ENCODE measurements at places on chromosomes 5 and 9.
A peak's percentile ranks its signal among the peaks of the same experiment; 100 is the strongest.

DNA sequence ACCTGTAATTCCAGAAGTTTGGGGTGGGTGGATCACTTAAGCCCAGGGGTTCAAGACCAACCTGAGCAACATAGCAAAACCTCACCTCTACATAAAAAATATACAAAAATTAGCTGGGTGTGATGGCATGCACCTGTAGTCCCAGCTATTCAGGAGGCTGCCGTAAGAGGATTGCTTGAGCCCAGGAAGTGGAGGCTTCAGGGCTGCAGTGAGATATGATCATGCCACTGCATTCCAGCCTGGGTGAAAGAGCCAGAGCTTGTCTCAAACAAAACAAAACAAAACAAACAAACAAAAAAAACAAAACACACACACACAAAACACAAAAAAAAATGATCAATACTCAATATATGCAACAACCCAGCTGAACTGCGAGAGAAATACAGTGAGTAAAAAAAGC, 29.5 kb upstream of the TRIM14 start:
- no peak for DNase-seq

DNA sequence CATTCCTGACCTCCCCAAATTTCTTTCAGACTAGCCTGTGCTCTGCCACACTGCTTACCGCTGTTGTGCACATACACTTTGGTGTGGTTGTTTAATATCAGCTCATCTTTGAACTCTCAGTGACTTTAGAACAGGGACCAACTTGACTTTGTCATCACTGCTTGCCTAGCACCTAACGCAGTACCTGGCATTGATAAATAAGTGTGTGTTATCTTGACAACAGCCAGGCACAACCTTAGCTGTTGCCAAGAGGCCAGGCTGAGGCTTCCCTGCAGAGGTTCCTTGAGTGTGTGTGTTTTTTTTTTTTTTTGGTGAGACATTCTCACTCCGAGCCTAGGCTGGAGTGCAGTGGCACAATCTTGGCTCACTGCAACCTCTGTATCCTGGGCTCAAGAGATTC, 41.0 kb upstream of the SLC28A3 start:
- no peak for DNase-seq

GRCh38 chr9:109966643-109967368, 186.8 kb downstream of the PALM2AKAP2 start:
- DNase-seq, result no peak

DNA sequence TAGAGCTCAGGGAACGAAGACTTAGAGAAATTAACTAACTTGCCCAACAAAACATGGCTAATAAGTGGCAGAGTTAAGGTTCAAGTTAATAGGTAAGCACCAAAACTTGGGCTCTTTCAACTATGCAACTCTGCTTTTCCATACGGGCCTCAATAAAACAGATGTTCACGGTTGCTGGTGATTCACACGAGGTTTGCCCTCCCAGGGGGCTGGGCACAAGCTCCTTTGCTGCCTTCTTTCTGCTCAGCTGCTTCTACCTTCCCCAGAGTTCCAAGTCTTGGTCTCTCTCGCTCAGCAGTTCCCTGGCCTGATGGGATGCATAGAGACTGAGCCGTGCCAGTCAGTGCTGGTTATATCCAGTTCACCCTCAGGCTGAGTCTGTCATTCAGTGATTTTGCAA, 217.9 kb downstream of the SREK1 start:
- DNase-seq, result no peak

GRCh38 chr9:127753148-127753547, 18.1 kb upstream of the TOR2A start:
- no peak for DNase-seq

GRCh38 chr5:9431496-9432258, 114.2 kb downstream of the SEMA5A start:
- DNase-seq, result no peak

DNA sequence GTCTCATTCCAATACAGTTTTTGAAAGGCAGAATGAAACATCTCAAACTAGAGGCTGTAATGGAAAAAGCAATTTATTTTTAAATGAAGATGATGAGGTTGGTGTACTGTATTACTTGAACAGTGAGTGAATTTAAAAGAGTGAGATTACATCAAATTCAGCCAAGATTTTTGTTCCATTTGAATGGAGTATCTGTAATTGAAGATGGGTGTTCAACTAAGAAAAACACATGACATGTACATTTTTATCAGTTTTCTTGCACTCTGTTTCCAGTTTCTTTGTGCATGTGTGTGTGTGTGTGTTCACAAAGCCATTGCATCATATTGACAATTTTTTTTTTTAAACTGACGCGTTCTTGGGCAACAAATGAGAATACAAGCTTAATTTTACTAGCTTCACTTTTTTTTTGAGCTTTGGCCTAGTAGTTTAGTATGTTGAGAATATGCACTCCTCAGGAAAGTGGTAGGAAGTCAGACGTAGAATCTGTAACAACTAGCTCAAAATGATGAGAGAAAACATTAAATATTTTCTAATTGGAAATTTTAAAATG, 243.5 kb downstream of the MAST4 start:
- no peak for DNase-seq

GRCh38 chr5:57211039-57211438, 37.2 kb downstream of the GPBP1 start:
- DNase-seq, result no peak

DNA sequence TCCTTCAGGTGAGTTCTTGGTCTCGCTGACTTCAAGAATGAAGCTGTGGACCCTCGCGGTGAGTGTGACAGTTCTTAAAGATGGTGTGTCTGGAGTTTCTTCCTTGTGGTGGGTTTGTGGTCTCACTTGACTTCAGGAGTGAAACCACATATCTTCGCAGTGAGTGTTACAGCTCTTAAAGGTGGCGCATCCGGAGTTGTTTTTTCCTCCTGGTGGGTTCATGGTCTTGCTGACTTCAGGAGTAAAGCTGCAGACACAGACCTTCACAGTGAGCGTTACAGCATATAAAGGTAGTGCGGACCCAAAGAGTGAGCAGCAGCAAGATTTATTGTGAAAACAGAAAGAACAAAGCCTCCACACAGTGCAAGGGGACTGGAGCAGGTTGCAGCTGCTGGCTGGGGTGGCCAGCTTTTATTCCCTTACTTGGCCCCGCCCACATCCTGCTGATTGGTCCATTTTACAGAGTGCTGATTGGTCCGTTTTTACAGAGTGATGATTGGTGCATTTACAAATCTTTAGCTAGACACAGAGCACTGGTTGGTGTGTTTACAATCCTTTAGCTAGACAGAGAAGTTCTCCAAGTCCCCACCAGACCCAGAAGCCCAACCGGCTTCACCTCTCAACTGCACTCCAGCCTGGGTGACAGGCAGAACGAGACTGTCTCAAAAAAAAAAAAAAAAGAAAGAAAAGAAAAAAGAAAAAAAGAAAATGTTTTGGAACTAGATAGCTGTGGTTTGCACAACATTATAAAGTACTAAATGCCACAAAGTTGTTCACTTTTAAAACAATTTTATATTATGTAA, 9.1 kb upstream of the ERMP1 start:
- DNase-seq, result no peak

DNA sequence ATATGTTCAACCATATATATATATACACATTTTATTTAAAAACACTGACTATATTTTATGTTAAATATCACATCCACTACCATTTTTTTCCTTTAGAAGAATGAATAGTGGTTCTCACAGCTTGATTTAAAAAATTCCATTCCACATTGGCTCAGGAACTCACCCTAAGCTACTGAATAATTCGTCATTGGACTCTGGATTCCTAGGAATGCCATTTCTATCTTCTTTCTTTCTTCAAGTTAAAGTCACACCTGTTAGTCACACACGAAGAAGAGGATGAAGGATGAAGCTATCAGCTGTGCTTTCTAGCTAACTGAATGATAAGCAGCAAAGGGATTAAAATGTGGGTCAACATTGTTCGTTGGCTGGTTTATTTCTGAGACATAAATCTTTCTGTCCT, 7.9 kb downstream of the ELOVL7 start:
- DNase-seq, result no peak

GRCh38 chr5:141637123-141637766, 448 bp downstream of the RELL2 start:
- no peak for DNase-seq

DNA sequence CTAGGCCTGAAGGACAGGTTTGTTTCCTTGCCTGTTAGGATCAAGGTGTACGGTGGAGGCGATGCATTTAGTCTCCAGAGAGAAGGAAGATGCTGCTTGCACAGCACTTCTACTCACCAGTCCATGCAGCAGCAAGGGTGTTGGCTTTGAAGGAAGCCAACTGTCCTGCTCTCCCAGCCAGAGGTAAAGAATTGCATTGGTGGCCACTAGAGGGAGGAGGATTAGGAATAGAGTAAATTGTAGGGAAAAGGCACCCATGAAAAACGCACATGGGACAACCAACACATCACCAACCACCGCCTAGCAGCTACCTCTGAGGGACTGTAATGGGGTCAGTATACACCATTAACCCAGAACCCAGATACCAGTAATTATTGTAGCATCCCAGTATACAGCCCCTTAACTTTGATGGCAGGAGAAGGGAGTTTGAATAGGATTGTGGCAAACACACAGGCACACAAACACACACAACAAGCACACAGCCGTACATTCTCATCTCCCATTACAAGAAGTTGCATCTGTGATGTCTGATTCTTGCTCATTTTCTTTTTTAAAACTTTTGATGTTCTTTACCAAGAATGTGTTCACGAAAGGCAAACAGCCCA, 267.7 kb downstream of the ADAMTS6 start:
- peak; percentile 35 for DNase-seq

GRCh38 chr9:37031902-37032301, 2.2 kb downstream of the PAX5 start:
- DNase-seq, result no peak

DNA sequence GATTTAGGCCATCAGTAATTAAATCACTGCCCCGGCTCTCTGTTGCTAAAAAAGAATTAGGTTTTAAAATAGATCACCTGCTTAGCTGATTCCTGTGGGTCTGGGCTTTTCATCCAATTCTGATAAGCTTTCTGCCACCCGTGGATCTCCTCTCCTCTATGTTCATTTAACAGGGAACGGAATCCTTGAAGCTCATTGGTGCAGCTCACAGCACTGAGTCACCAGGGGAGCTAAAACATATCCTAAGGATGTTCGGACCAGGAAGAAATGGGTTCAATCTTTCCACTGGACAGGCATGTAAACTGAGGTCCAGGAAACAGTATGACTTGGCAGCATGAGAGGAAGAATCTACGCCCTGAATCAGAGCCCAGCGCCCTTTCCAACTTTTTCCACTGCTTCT, 267.1 kb upstream of the GRIA1 start:
- DNase-seq, result no peak

GRCh38 chr9:114363424-114363823, 24.4 kb downstream of the AKNA start:
- no peak for DNase-seq

DNA sequence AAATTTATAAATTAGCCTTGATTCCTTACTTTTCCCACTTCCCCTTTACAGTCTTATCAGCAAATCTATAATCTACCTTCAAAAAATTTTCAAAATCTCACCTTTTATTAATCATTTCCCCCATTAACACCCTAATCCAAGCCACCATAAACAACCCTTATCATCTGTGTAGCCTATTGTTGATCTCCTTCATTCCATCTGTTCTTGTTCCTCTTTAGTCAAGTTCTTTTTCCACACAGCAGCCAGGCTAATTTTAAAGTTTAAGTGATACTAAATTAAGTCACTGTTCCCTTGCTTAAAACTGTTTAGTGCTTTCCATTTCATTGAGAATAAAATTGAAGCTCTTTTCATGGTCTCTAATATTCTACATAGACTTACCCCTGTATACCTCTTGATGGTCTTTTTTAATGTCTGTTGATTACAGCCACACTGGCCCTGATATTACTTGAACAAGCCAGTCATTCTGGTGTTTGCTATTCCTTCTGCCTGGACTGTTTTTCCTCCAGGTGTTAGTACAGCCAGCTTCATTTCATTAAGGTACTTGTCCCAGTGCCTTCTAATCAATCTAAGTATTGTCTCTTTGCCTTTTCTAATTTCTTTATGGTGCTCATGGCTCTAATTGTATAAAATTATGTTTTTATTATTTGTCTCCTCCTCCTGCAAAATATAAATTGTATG, 31.1 kb downstream of the GPR151 start:
- no peak for DNase-seq

GRCh38 chr5:132771503-132771998, 5.5 kb downstream of the SEPTIN8 start:
- DNase-seq, result peak; percentile 60

GRCh38 chr9:115691693-115692092, 461.9 kb upstream of the PAPPA start:
- no peak for DNase-seq

- DNase-seq, result peak; percentile 42
Observed at GRCh38 chr5:151298063-151298855, 5.3 kb downstream of the SLC36A3 start.

DNA sequence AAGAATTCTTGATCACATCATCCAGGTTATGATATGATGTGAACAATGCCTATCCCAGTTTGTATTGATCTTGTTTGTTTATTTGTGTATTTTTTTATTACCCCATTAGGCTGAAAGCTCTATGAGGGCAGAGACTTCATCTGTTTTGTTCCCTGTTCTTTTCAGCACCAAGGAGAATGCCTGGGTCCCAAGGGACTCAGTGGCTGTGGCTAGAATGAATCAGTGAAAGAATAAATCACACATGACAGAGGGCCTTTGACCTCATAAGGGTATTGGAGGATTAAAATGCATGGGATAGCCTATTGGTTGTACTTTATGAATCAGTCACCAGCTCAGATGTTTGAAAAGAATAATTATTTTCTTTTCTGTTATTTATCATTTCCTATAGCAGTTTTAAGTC, 292.2 kb downstream of the GAS1 start:
- DNase-seq, result no peak

- no peak for DNase-seq
Observed at GRCh38 chr5:4124221-4124970, 528.8 kb downstream of the IRX1 start.

DNA sequence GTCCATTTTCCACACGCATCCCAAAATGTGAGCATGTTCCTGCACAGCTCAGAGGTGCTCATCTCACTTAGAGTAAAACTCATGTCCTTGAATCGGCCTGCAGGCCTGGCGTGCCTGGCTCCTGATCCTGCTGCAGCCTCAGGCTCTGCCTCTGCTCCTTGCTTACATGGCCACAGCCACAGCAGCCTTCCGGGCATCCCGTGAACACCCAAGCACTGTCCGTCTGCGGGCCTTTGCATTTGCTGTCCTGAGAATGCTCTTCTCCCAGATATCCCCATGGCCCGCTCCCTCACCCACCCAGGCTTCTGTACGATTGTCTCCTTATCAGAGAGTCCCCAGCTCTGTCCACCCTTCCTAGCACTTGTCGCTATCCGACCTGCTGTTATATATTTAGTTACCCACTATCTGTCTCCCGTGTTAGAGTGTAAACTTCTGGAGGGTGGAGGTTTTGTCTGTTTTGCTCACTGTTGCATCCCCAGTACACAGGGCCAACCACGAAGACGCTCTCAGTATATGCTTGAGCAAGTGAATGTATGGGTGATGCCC, 21.9 kb downstream of the FGF18 start:
- no peak for DNase-seq

Measured in iPS DF 19.7 (cell line).